Stimulated activated memory B cell treated with anti-CD40 and anti-IgM and Interleukin-4, amounts not matched to agents 10 μg/mL and 1 μg/mL and 100 μg/mL, for 72 hours (primary cell): ENCODE measurements at places on chromosomes 6 and 20.

- ATAC-seq = no peak
Observed at GRCh38 chr20:63741676-63742380, 2.3 kb downstream of the SLC2A4RG start.

DNA sequence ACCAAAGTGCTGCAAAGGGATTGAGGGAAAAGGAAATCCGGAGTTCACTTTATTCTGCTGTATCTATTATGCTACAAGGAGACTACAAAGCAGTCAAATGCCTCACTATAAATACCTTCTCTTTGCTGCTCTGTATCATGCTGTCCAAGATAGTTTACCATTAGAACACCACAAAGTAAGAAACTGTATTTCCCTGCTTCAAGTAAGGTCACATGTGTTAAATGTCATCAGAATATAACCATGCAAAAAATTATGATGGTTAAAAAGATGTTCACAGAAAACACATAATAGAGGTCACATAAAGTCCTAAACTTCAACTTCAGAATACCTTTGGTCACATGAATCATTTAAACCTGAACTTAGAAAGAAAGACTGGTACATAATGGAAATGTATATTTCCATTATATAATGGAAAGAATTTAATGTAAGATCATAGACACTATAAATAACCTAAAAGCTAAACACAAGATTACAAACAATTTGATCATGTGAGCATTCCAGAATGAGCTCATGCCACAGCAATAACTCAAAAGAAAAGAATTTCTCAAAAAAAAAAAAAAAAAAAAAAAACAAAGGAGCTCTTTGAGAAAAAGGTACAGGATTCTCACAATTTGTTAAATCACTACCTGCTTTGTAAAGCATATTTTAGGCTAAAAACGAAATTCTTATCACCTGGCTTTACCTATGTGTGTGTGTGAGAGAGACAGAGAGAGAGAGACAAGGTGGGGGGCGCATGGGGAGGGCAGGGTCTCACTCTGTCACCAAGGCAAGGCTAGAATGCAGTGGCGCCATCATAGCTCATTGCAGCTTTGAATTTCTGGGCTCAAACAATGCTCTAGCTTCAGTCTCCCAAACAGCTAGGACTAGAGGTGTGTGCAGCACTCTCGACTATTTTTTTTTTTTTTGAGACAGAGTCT is 58.7 kb downstream of the KIF13A start:
- ATAC-seq = no peak

DNA sequence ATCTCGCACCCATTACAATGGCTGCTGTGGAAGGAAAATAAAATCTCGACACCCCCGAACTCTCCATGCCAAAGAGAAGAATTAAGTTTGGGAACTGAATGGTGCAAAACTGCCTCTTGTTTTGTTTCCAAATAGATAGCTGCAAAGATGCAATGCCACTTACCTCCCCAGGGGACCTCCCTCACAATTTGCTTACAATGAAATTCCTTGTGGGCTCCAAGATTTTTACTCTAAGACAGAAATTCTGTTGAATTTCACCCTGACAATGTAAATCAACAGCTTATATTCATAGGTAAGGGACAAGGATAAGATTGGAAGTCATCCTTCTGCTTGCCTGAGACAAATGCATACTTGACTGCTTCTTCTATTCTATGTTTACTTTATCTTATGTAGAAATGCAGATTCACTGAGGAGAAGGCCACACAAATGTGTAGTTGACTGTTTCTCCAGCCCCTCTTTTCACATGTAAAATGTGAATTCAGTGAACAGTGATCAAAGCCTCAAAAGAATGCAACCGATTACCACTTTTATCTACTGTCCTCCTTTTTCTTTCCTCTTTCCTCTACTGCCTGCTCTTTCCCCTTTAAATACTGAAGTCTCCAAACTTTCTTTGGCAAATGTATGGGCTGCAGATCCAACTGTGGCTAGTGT is 36.6 kb downstream of the ADGRF4 start:
- no peak for ATAC-seq

DNA sequence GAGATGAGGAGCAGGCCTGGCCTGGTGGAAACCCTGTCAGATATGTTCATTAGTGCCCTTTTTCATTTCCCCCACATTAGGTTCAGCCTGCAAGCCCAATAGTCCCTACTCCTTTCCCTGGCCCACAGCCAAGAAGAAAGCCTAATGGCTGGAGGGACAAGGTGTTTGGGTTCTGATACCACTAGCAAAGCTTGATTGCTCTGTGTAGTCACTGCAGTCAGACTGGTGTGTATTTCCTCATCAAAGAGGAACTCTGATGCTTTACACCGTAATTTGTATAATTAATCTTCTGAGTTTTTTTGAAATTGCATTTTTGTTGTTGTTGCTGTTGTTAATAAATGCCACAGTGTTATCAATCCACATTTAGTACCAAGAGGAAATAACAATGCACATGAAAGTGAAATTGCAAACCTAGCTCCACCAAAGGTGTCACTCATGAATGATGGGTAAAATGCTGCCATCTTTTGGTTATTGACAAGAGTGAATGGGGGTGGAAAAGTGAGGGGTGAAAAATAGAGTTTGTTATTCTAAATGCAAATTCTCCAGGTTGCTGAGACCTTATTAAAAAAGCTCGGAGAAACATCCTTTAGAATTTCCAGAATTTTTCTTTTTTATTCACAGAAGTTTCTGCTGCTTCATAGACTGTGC is 320.2 kb upstream of the POU3F2 start:
- no peak for ATAC-seq

DNA sequence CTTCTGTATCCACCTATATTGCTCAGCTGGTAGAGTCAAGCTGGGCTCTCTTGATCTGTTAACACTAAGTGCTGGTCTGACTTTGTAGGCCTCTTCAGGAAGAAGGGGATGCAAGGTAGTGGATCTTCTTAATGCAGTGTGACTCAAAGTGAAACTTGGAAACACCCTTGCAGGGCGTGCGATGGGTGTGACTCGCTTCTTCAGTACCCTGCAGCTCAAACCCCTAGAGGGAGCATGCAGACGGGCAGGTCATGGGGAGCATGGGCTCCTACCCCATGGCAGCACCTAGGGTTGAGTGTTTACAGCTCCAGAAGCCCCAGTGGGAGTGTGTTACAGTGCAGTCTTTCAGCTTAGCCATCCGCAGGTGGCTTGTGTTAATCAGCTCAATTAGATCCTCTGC is 757 bp upstream of the SAMD3 start:
- ATAC-seq = peak; percentile 97

GRCh38 chr6:118705544-118706491 is 54.4 kb upstream of the CEP85L start:
- peak; percentile 42 for ATAC-seq

DNA sequence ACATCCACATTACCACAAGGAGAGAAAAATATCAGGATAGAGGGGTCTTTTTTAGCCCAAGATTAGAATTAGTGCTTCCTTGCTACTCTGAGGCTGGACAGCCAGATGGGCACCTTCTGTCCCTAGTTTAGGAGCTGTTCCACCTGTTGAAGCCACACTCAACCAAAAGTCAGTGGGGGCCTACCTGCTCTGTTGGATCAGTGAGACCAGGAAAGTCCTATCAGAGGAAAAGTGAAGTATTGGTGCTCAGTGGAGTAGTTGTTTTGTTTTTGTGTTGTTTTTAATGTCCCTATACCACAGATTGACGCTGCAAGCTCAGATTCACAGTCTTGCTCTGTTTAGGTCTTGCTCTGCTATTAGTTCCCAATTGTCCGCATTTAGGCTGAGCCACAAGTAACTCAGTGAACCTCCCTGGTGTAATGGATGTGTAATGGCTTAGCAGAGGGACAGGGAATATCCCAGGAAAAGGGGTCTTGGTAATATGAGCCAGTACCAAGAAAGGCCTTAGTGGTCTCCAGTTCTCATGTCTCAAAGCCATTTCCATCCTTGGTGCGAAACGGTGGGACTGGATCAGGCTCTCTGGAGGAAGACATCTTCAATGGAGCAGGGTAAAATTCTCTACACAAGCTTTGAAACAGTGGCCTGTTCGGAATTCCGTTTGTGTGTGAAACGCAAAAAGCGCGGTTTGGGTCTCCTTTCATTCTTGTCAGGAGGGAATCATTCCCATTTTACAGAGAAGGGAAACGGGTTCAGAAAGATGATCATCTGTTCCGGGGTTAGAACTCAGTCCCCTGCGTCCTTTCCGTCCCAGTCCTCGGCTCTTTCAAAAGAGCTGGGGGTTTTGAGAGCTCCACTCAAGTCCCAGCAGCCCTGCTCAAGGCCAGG is 631 bp upstream of the PABPC1L start:
- ATAC-seq = no peak

DNA sequence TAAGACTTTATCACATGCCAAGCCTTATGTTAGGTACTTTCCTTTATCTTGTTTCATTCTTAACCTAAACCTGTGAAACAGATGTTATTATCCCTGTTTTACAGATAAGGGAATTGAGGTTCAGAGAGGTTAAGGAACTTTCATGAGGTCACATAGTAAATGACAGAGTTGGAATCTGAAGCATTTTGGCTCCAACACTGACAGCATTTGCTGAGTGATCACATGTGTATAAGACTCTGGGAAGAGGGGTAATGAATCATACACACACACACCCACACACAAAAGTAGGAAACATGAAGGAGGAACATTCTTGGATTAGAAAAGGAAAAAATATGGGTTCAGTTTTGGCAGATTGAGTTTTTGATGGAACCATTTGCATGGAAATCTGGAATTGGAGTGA is 212.5 kb downstream of the GJA1 start:
- no peak for ATAC-seq

- no peak for ATAC-seq
Observed at GRCh38 chr20:53738039-53738944, 144.7 kb upstream of the ZNF217 start.

GRCh38 chr20:12012241-12013222 is 94.8 kb downstream of the BTBD3 start:
- ATAC-seq = peak; percentile 76

DNA sequence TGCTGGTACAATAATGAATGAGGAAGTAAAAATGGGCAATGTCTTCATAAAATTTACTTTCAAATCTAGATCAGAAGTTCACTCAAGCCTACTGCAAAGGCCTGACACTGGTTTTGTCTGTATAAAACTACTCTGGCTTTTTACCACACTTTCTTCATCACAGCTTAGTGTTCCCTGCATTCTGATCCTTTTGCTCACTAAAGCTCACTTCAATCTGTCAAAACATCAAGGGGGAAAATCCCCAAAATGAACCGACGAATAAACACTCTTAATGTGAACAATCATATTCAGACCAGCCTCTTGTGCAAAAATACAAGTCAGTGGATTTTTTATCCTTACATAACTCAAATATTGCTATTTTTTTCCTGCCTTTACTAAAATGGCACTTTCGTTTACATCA is 98.5 kb downstream of the PRDM1 start:
- no peak for ATAC-seq

GRCh38 chr20:38272398-38272797 is 11.9 kb upstream of the KIAA1755 start:
- ATAC-seq = no peak

DNA sequence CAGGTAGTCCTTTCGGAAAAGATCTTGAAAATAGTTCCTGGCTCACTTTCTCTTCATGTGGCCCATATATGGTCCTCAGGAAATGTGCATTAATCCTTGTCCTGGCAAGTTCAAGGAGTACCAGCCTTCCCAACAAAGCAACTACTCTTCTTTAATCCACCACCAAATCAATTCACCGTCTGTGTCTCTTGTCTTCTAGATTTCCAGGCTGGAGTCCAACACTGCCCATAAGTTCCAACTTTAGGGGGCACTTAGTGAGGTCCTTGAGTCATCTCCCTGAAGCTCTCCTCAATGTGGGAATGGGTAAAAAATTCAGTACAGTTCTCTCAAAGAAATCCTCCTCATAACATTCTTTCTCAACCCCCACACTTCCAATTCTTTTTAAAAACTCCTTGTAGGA is 6.9 kb upstream of the DAAM2 start:
- ATAC-seq = no peak

DNA sequence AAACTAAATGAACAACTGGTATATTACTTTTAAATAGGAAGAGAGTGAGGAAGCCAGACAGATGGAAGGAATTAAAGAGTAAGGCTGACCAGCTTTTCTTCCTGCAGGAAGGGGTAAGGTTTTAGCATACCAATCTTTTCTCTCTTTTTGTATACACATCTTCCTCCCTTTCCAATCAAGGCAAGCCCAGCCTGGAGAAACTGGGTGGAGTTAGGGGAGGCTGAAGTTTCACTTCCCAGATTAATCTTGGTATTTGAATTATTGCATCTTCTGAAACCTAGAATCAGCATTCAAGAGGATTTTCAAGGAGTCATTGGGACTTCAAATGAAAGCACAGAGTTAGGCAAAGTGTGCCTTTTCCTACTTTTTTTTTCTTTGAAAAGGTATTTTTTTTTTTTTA is 33.1 kb downstream of the TMEM14A start:
- no peak for ATAC-seq

DNA sequence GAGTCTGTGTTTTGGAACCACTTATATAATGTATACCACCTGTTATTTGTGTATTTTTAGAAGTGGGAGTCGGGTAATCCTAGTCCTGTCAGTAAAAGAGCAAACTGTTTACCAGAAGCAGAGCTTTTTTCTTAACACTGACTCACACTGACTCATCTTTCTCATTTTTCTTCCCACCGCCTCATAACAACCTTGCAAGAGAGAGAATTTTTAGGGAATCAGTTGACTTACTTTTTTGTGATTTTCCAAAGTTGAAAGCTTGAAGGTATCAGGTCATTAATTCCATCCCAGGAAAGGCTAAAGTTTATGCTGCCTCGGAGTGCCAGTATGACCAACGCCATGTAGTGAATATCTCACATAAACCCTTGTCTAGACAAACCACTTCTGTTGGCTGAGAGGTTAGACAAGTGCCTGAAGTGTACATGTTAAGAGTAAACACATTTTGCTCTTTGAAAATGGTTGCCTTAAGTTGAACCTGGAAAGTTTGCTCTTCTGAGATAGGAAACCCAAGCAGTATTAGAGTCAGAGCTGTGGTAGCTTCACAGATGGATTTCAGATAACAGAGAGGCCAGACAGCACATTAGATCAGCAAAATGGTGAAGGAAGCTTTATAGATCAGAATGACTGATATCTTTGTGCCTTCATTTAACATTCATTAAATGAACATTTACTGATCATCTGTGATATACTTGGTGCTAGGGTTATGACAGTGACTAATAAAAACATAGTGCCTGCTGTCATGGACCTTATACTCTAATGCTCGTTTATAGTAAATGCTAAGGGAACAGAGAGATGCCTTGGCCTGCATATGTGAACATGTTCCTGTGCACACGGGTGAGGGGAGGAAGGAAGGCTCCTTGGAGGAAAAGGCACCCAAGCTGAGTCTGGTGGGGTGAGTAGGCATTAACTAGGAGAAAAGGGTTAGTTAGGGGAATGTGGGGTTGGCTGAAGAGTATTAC is 29.1 kb upstream of the PKIG start:
- ATAC-seq = no peak

GRCh38 chr20:62501801-62502495 is 26.2 kb upstream of the GATA5 start:
- ATAC-seq = peak; percentile 88

DNA sequence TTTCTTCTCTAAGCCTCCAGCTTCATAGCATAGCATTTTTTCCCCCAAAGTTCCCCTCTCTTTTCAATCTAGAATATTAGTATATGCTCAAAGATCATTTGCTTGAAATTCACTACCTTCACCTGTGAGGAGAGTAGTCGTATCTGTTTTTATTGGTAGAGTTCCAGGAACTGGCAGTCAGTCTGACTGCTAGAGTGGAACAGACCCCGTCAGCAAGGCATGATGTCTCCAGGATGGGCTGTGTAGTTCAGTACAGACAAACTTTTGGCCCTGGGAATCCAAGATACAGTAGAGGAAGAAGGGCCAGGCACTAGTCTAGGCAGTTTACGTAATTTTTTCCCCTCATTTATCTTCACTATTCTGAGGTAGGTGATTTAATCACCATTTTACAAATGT is 29.1 kb downstream of the RALY start:
- ATAC-seq = peak; percentile 20
